ENCODE measurements at places on chromosomes 3 and 15.

GRCh38 chr15:55802600-55803376, 59.8 kb upstream of the PRTG start:
- no peak for DNase-seq

- DNase-seq: no peak
These were observed 32.6 kb upstream of the ITGA11 start for GRCh38 chr15:68464448-68465090.

DNA sequence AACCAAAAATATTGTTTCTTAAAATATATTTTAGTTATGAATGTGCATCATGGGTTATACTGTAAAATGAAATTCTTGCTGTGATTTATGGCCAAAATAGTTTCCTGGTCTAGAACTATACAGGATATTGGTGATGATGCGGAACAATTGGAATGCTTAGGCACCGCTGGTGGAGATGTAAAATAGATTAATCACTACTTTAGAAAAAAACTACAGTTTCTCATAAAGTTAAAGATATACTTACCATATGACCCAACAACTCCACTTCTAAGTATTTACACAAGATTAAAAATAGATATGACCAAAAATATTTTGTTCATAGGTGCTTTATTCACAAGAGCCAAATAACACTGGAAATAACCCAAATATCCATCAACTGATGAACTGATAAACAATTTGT, 126.7 kb downstream of the TUSC7 start:
- no peak for DNase-seq

DNA sequence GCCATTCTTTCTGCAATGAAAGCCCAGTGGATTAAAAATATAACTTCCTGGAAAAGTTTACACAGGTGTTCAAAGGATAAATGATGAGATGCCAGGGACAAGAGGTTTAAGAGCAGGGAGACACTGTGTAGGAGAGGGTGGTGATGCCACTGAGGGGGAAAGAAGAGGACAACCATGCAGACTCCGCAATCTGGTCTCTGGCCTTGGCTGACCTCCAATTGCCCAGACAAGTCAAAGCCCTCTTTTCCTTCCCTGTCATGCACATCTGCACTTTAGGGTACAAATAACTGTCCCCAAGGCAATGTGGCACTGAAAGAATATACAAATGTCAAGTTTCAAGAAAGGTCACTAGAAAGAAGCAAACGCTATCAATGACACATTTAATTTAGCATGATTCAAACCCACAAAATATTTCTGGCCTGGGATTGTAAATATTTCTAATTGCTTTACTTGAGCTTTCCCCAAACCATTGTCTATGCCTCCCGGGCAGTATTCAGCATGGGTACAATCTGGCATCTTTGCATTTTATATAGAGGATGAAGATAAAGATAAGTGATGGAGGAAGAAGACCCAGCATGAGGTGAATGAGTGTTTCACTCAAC, 319.4 kb downstream of the PLCL2 start:
- DNase-seq: no peak

- DNase-seq: no peak
These were observed 48.1 kb downstream of the OSBPL10 start for GRCh38 chr3:31932990-31933389.

- DNase-seq: no peak
These were observed 67.0 kb downstream of the PEAK1 start for GRCh38 chr15:77352887-77353286.

All from PC-9 (cell line).